ENCODE measurements at places on chromosomes 1 and 21. TPM values are rescaled to one million over a fixed set of nuclear protein-coding genes. Genes with fewer than 3 reads are reported as not detected.

DNA sequence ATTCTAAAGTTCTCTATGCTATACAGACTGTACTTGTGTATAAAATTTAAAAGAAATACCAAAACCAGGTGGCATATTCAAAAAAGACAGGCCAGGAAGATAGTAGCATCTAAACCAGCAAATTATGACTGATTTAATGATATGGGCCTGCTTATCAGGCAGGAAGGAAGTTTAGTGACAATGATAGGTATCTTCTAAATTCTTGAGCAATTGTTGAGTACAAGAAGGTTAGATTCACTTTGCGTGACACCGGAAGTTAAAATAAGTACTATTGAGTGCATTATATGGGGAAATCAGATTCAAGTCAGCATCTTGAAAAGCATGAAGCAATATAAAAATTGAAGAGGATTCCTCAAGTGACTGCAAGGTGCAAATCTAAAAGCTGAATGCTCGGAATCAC, 186.8 kb upstream of the RGS18 start:
- no peak for DNase-seq
- H3K27ac ChIP-seq: no peak overlapping the region
- H3K36me3 ChIP-seq: no peaks in the 10 kb centered on the region
- no peaks in the 10 kb centered on the region for H3K4me1 ChIP-seq
- H3K4me3 ChIP-seq: no peak overlapping the region
- no peaks in the 10 kb centered on the region for H3K27me3 ChIP-seq

- no peaks in the 10 kb centered on the region for H3K4me1 ChIP-seq
- DNase-seq: no peak
- H3K36me3 ChIP-seq: no peaks in the 10 kb centered on the region
- H3K4me3 ChIP-seq: no peak within 1 kb of the TSS
- peaks cover 7% of the 10 kb centered on the region for H3K27me3 ChIP-seq
- no peak within 1 kb of the TSS for H3K27ac ChIP-seq
Measured at GRCh38 chr1:11847667-11848372, at the start of gene NPPA. NPPA (minus strand) TSS chr1:11847783; CDS start chr1:11847684, 99 bp downstream.

- H3K27me3 ChIP-seq: no peaks in the 10 kb centered on the region
- no peak overlapping the region for H3K4me3 ChIP-seq
- DNase-seq: peak; percentile 23
- peaks cover 2% of the 10 kb centered on the region for H3K4me1 ChIP-seq
- peak overlapping the region; percentile 57 for H3K27ac ChIP-seq
Measured at GRCh38 chr1:10308001-10308400, 90.9 kb upstream of the PGD start.

Gene C1QTNF12
- 2.8 TPM for total RNA-seq

DNA sequence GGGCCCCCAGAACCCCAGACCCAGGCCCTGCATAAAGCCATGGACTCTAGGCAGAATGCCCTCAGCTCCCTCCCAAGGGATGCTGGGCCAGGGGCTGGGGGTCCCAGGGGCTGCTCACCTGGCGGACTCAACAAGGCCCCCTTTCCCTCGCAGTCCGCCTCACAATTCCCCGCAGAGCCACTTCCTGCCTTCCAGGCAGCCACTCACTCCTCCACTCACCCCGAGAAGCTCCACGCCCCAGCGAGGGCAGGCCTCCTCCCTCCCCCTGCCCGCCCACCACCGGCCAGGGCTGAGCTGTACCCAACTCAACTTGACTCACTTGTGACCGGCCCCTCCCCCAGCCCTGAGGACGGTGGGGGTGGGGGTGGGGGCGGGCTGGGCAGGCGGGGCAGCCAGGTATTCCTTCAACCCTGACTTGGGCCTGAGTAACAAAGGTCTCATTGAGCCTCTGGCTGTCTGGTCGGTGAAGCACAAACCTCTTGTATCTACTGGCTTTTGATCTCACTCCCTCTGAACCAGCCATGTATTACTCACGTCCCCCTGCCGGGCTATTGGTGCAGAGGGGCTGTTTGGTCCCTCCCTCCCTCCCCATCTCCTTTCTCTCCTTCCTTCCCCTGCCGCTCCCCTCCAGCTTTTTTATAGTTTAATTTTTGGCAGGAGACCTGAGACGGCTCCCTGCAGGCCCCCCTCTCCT, 5.9 kb downstream of the BLACAT1 start:
- H3K36me3 ChIP-seq: no peaks in the 10 kb centered on the region
- H3K27me3 ChIP-seq: peaks cover 11% of the 10 kb centered on the region
- peaks cover 8% of the 10 kb centered on the region for H3K4me1 ChIP-seq
- DNase-seq: no peak

Gene INAVA
- total RNA-seq: not detected

GRCh38 chr1:232423591-232423990, 206.3 kb downstream of the SIPA1L2 start:
- peaks cover 3% of the 10 kb centered on the region for H3K4me1 ChIP-seq
- no peak overlapping the region for H3K4me3 ChIP-seq
- H3K27ac ChIP-seq: no peak overlapping the region
- DNase-seq: no peak
- H3K27me3 ChIP-seq: no peaks in the 10 kb centered on the region

Data from T-cell (primary cell).